ENCODE measurements at places on chromosomes 16 and 17.

- no peak for DNase-seq
These were observed 6.6 kb upstream of the SUPT4H1 start for GRCh38 chr17:58358408-58359172.

GRCh38 chr17:47776330-47777197 is 43.5 kb downstream of the TBX21 start:
- DNase-seq, result peak; percentile 16

DNA sequence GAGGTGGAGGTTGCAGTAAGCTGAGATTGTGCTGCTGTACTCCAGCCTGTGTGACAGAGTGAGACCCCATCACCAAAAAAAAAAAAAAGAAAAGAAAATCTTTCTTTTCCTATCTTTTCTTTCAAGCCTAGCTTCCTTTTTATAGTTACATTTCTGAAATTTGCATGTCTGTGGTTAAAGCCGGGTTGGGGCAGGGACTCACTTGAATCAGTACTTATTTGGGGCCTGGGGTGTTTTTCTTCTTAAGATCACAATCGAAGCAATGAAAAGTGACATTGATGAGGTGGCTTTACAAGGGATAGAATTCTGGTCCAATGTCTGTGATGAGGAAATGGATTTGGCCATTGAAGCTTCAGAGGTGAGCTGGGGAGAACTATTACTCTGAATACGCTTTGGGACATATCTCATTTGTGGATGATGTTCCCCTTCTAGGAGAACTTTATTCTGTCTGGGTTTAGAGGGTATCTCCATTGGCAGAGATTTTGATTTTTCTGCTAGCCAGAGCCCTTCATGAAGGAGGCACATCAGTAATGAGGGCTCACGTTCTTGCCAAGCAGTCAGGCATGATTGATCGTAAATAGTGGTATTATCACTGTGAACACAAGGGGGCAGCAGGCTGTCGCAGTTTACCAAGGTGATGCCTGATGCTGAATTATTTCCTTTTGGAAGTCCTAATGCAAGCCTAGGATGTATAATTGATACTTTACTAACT is 14.3 kb downstream of the KPNB1 start:
- peak; percentile 63 for DNase-seq

- no peak for DNase-seq
These were observed 72.2 kb upstream of the TRAP1 start for GRCh38 chr16:3789375-3790099.

DNA sequence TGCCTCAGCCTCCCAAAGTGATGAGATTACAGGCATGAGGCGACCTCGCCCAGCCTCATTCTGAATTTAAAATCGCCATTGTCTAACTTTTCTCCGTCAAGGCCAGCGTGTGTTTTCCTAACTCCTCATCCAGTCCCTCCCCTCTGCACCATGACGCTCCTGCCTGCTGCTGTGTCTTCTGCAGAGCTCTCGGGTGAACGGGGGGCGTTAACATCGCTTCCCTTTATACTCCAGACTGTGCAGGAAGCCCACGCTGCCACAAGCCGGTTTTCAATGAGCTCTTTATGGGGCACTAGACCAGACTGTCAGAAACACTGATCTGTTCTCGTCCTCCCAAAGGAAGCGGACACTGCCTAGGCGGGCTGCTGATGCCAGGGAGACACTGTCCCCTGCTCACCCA is 13.2 kb downstream of the AANAT start:
- no peak for DNase-seq

All from activated naive CD4-positive, alpha-beta T cell treated with Interleukin-2 at 50 U/mL for 16 hours (primary cell).